ENCODE measurements at places on chromosomes 12 and 14.

DNA sequence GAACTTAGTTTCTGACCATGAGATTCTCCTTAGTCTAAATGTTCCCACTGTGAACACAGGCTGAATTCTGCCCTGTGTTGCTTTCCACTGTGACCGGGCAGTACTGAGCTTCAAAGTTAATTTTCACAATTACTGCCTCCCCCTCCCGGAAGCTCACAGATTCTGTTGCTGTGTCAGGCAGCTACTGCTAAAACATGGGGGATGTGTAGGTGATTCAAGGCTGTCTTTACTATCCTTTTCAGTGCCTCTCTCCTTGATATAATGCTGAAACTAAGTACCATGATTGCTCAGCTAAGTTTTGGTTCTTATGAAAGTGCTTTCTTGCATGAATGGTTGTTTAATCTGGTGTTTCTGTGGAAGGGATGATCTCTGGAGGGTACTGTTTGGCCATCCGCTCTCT lies 428.3 kb upstream of the NOVA1 start:
- DNase-seq, result no peak

DNA sequence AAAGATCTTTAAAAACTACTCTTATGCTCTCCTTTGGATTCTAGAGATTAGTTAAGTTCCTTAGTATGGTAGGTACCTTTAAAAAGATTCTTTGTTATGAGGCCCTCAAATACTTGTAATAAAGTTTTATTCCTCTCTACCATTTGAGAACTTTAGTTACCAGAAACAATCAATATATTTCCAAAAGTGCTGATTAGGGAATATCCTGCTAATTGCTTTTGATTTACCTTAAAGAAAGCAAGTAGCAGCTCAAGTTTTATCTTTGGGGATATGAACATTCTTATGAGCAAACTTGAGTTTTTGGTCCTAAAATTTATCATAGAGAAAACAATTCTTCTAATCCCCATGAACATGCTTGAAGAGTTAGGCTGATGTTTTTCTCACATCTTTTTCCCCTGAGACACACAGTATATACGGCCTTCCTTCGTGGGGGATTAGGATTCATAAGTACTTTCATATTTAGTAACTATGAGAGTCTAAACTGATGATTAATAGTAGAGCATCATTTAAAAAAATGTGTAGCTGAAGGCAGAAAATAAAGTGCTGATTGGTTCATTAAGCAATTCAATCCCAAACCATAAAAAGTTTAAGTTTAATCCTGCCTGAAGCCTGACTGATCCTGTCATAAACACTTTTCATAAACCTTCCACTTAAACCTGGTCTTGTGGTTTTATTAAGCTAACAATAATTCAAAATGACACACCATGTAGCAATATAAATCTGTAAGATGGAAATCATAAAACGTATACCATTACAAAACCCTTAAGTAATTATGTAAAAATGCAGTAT lies 380.5 kb upstream of the FBXO33 start:
- DNase-seq, result no peak

DNA sequence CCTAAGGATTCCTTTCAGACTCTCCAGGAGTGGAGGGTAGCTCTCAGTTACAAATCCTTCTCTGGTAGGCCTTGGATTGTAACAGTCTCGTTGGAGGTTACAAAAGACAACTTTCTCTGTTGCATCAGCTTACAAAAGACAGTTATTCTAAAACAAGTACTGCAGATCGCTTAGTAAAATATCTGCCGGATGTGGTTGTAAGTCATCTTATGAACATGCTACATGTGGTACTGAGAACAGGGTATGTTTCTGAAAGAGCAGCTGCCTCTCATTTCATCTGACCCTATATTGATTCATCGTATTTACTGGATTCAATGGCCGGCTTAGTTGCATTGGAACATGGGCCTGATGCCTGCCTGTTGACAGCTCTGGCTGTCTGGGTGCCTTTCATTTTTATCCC lies 157.4 kb downstream of the PTCSC3 start:
- no peak for DNase-seq

GRCh38 chr14:103858063-103858781 lies 10.8 kb upstream of the PPP1R13B start:
- no peak for DNase-seq

- DNase-seq, result no peak
Measured at GRCh38 chr14:70887207-70887681, 20.0 kb upstream of the PCNX1 start.

DNA sequence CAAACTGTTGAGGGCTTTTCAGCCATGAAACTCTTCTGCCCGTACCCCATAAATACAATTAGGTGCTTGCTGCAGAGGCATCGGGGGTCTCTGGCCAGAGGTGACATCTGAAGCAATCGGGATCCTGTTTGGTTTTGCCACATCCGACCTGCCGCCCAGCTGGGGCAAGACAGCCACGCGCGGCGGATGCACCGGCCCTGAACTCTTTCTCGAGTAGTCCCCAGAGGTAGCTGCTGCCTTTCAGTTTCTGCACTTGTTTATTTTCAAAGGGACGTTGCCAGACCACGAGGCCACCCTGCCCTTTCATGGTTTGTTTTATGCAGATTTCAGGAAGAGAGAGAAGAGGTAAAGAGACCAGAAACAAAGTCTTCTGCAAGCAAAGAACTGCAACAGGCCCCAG lies 10.6 kb upstream of the MLXIP start:
- no peak for DNase-seq

DNA sequence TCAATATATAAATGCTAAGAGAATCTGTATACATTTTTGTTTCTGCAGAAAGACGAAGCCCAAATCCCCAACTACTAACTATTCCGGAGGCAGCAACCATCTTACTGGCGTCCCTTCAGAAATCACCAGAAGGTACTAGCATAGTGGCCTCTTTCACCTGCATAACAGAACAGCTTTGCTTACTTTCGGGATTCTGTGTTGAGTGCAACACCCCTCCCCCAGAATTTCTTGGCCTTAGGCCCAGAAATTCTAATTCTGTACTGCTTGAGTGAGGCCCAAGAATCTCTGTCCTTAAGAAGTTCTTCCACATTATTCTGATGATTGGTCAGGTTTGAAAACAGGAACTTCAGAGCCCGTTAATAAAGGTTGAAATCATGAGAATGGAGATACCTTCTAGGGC lies 2.9 kb downstream of the SPX start:
- DNase-seq, result no peak

DNA sequence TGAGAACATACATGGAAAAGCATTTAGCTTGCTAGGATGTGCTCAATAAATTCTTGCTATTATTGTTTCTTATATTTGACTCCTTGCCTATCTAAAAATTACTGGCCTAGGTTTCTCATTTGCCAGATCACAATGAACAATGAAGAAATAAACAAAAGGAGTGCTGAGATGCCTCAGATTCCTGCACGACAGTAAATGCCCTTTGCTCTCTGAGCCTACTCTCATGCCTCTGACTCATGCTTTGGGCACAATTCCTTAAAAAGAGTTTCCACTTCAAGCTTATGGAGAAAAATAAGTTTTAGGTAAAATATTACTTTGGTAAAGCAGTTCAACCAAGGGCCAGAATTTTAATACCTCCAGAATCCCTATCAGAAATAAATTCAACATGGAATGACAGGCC lies 30.9 kb downstream of the GRIN2B start:
- DNase-seq, result no peak

DNA sequence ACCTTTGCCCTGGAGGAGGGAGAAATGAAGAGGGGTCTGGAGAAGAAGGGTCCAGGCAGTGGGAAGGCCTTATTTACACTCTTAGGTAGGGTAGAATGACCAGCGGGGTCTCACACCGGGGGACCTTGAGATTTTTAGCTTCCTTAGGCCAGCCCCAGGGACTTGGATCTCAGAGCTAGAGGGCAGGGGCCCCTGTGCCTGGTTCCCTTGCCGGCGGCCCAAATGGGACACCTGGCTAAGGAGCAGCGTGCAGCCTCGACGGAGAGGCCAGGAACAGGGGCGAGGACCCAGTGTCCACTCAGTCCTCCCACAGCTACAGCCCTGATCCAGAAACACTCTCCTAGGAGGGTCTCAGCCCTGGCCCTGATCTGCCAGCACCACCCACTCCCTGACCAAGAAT lies 41.8 kb downstream of the DIO3 start:
- DNase-seq, result no peak

All from stimulated activated CD8-positive, alpha-beta memory T cell treated with anti-CD3 and anti-CD28 coated beads, Interleukin-15, amount 100 ng/mL, for 4 hours (primary cell).